ENCODE measurements at places on chromosomes 16 and 17.

DNA sequence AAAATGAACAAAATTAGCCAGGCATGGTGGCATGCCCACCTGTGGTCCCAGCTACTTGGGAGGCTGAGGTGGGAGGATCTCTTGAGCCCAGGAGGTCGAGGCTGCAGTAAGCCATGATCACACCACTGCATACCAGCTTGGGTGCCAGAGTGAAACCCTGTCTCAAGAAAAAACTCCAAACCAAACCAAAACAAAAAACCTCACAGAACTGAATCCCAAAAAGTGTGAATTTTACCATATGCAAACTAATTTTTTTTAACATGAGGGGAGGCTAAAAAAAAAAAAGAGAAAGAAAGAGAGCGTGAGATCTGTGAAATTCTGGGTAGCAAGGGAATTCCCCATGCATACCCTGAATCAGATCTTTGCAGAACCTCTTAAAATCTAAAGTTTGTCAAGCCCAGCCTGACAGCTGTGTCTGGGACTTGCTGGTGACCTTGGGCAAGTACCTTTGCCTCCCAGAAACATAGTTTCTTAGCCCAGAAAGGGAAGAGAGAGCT lies 17.1 kb upstream of the CDH1 start:
- no peak for DNase-seq

DNA sequence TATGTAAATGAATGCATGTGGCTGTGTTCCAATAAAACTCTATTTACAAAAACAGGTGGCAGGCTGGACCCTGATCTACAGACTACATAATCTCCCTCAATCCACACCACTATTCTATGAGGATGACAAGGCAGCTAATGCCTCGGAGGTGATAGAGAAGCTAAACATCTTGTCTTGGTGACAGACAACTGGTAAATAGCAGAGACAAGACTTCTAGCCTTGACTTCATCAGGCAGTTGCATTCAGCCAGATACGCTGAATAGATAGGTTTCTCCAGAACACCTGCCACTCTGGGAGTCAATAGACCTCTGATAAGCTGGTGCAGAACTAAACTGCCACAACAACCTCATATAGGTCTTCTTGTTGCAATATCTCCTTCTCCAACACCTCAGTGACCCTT lies 3.3 kb downstream of the ATPAF2 start:
- no peak for DNase-seq

GRCh38 chr16:29839822-29840221 lies 19.6 kb downstream of the MVP start:
- DNase-seq: no peak

GRCh38 chr16:68884401-68884800 lies 41.1 kb downstream of the TANGO6 start:
- DNase-seq: no peak

GRCh38 chr16:84739349-84740124 lies 39.7 kb downstream of the USP10 start:
- no peak for DNase-seq

DNA sequence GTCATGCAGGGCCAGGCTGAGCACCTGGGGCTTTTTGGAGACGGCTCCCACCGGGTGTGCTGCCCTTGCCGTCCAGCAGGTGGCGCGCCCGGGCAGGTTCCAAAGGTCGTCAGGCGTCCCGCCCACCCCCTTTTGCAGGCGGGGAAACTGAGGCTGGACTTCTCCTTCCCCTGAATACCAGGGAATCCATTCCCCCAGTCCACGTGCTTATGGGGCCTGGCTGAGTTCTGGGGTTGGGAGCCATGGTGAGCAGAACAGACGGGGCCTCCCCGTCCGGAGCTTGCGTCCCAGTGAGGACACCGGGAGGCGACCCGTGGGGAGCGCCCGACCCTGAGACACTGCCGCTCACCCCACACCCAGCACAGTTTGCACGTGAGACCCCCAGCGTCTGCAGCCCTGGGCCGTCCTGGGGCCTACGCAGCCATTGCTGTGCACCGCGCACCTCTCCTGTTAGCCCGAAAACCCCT lies 51.8 kb upstream of the JPH3 start:
- DNase-seq: no peak

DNA sequence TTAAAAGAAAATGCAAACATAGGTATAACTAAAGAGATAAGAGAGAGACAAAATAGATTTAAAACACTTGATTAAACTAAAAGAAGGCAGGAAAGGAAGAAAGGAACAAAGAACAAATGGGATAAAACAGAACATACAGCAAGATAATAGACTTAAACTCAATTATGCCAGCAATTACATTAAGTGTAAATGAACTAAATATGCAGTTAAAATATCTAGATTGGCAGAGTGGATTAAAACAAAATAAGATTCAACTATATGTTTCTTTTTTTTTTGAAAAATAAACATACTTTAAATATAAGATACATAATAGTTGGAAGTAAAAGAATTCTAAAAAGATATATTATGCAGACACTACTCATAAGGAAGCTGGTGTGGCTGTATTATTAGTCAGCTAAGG lies 9.7 kb upstream of the CFAP20 start:
- DNase-seq: no peak

DNA sequence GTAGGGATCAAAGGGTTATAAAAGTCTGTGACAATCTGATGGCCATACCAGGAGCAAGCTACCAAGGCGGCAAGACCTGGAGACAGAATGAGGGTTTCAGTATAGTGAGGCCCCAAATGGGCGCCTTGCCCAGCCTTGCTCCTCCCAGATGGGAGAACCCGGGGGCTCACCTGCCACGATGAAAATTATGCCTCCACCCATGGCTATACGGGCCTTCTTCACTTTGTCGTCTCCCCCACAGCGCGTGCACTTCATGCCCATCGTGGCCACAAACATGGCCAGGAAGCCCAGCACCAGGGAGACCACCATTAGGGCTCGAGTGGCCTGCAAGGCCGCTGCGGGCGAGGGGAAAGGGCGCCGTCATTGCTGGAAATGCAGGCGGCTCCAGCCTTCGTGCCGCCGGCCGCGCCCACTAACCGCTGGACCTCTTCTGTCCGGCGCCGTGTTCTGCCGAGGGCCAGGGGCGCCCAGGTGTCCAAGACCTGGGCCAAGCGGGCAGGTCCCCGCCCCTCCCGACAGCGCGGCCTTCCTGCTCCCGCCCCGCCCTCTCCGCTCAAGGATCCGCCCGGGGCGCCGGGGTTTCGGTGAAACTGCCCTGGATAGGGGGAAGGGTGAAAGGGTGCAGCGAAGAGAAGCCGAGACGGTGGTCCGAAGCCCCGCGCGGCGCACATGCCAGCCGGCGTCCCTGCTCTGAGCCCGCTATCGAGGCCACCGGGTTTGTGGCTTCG lies 1.5 kb downstream of the CLDN7 start:
- no peak for DNase-seq

GRCh38 chr17:40857535-40857934 lies 9.5 kb downstream of the KRT12 start:
- DNase-seq: no peak

DNA sequence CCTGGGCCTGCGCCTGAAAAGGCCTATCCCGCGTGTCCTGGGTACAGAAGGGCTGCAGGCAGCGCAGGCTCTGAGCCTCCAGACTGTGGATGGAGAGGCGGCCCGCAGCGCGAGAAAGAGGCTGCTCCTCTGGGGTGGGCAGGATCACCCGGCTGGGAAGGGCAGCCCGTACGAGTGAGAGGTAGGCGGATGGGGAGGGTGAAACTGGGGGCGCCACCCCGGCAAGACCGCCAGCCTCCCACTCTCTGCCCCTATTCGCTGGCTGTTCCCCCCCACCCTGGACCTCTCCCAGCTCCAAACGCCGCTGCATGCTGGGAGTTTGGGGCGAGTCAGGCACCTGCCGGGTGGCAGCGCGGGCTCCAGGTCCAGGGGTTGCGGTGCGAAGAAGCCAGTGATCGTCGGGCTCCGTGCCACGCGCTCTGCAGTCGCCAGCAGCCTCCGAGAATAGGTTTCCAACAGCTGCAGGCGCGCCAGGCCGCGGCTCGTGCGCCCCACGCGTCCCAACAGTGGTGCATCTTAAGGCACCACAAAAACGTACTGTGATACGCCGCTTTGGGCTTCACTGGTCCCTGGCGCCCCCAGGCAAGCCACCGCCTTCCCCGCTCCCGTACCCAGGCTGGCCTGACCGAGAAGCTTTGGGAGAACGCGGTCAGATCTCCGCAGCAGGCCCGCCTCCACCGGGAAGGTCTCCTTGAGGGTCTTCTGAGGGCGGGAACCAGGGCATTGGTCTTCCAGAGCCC lies 1.1 kb downstream of the NOXO1 start:
- peak; percentile 44 for DNase-seq

DNA sequence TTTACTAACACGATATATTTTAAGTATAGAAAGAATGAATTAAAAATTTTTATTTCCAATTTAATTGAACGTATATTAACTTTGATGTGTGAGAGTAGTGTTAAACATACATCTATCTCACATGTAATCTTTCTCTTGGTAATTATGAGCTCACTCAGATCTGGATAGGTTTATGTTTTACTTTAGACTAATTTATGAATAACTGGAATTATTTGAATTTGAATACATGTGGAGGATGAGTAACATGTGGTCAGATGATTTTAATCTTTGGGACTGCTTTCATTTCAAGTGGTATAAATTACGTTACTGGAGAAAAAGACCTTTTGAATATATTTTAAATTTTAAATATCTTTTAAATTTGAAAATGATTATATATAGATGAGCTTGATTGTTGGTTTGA lies 49.9 kb upstream of the RHBDL3 start:
- DNase-seq: no peak

DNA sequence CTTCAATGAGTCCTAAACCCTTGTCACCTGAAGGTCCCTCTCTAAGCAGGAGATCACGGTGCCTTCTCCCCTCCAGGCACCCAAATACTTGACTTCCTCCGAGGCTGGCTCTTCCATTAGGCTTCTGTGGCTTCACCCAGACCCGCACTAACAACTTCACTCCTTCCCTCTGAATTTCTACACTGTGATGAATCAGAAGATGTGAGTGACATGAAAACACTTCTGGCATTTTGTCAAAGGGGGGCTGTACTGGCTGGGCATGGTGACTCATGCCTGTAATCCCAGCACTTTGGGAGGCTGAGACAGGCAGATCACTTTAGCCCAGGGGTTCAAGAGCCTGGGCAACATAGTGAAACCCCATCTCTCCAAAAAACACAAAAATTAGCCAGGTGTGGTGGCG lies 72.6 kb upstream of the CNEP1R1 start:
- DNase-seq: no peak

DNA sequence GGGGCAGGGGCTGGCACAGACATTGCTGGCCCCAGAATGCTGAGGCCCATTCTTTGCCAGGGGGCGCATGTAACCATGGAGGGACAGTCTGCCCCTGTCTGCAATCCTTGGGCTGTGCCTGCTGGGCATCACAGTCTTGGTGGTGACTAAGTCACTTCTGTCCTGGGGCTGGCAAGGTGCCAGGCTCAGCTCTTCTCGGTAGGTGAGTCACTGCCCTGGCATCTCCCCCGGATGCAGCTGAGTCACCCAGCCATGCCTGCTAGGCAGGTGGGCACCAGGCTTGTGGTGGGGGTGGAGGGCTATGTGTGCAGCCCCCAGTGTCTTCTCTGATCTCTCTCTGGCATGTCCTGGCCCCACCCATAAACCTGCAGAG lies 5.6 kb downstream of the RARA start:
- DNase-seq: peak; percentile 23

- DNase-seq: no peak
Observed at GRCh38 chr16:11342021-11342855, 3.0 kb upstream of the RMI2 start.

DNA sequence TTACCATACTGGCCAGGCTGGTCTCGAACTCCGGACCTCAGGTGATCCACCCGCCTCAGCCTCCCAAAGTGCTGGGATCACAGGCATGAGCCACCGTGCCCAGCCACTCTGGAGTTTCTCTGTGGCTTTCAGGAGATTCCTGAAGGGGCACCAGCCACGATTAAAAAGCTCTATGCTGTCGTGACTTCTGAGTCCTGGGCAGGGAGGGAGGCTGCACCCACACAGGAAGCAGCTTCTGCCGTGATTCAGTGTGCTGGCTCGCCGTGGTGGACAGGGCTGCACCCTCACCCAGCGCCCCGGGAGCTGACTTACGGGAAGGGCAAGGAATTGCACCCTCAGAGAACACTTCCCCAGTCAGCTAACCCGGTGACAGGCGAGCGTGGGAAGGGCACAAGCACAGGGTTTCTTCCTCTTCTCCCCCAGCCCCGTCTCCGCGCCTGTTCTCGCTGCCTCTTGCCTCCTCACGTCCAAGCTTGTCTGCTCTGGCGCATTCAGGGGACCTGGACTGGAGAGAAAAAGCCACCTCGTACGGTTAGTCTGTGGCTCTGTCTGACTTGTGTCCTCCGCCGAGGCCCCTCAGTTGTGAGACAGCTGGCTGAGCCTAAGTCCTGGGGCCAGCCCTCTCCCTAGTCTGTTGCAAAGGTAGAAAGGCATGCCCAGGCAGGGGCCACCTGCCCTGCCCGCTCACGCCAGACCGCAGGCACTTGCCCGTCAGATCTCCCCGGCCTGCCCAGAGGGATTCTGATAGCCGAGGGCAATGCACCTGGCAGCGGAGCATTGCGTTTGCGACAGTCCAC lies 145.0 kb downstream of the SEC14L1 start:
- DNase-seq: peak; percentile 59

- no peak for DNase-seq
Observed at GRCh38 chr16:20241321-20241720, 86.0 kb downstream of the GP2 start.

- no peak for DNase-seq
Observed at GRCh38 chr16:15415511-15415985, 18.8 kb upstream of the BMERB1 start.

DNA sequence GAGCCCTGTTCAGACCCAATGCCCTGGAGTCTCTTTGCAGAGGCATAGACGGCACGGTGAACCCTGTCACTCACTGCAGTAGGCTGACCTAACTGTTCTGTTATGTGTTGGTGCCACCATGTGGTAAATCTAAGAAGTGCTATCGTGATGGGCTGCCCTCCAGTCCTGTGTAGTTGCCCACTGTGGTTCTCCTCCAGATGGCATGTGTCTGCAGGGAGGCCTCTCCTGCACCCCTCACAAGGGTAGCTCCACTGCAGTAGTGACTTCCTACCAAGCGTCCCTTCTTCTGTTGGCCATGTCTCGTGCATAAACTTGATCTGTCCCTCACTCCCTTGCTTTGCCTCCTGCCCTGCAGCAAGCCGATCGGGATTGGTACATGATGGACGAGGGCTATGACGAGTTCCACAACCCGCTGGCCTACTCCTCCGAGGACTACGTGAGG lies 5.8 kb downstream of the DHX38 start:
- DNase-seq: peak; percentile 12

- DNase-seq: peak; percentile 69
Observed at GRCh38 chr16:49838441-49839016, 17.4 kb downstream of the ZNF423 start.

- DNase-seq: no peak
Observed at GRCh38 chr17:39800540-39800939, 62.8 kb downstream of the GRB7 start.

DNA sequence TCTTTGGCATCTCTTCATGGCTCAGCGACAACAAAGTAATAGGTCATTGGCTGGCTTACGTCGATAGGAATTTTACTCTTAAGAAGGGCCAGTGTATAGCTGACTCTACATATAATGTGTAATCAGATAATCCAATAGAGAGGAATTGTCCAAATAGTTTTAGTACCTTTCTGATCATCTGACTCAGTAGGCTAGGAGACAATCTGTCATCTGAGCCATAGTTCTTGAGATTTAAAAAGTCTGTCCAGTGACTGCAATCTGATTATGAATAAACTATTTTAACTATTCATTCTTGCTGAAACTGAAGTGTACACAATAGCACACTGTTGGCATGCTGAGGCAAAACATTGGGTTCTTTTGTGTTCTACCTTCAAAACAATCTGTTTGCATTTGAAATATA lies 21.4 kb upstream of the NOL11 start:
- DNase-seq: no peak

- DNase-seq: peak; percentile 97
Observed at GRCh38 chr16:25257956-25258860, 563 bp upstream of the ZKSCAN2 start.

GRCh38 chr17:82302991-82303943 lies 14.1 kb downstream of the CD7 start:
- DNase-seq: peak; percentile 60
